ENCODE measurements at places on chromosomes 4 and X.

- no peak for DNase-seq
These were observed 31.2 kb upstream of the LARP1B start for GRCh38 chr4:128029907-128030306.

DNA sequence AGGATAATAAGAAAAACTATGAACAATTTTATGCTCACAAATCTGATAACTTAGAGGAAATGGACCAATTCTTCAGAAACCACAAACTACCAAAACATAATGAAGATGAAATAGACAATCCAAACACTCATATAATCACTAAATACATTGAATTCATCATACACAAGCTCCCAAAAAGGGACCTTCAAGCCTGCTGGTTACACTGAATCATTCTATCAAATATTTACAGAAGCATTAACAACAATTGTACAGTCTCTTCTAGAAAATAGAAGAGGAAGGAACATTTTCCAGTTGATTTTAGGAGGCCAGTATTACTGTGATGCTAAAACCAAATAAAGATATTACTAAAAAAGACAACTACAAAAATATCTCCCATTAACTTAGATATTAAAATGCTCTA is 88.3 kb downstream of the IL15 start:
- no peak for DNase-seq

GRCh38 chr4:140135529-140136088 is 18.4 kb downstream of the MAML3 start:
- DNase-seq = peak; percentile 62

DNA sequence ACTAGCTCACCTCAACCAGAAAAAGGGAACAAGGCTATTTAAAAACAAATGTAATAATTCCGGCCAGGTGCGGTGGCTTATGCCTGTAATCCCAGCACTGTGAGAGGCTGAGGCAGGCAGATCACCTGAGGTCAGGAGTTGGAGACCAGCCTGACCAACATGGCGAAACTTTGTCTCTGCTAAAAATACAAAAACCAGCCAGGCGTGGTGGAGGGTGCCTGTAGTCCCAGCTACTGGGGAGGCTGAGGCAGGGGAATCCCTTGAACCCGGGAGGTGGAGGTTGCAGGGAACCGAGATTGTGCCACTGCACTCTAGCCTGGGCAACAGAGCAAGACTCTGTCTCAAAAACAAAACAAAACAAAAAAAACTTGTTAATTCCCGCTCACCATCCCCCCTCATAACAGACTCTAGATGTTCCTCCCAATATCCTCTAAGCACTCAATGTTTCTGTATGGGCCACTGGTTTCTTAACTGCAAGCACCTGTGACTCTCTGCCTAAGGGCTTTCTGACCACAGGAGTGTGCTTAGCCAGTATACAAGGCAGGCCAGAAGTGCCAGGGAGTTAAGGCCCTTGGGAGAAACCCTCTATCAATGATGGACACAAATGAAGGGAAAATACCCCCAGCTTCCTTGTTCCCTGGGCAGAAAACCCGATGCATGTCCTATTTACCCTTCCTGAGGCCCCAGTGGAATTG is 21.0 kb upstream of the THOC2 start:
- DNase-seq = no peak

DNA sequence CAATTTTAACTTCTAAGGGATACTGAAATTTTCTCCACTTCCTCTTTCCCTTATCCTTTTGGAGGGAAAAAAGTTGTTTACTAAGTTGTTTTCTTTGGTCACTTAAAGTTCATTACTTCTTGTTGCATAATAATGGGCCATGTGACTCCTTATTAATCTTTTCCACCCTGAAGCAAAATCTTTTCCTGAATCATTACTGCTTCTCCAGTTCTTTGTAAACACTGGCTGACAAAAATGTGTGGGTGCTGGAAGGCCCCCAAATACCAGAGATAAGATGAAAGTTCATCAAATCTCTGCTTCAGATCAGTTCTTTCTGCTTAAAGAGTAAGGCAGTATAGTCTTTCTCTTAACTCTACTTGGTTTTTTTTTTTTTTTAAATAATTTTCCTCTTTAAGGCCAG is 108.9 kb upstream of the NHS start:
- no peak for DNase-seq

DNA sequence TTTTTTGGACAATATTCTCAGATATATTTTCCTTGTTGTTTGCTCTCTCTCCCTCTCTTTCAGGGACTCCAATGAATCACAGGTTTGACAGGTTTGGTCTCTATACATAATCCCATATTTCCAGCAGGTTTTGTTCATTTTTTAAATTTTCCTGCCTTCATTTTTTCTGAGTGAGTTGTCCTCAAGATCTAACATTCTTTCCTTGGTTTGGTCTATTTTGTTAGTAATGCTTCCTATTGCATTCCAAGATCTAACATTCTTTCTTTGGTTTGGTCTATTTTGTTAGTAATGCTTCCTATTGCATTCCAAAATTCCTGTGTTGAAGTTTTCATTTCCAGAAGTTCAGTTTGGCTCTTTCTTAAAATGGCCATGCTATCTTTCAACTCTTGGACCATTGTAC is 45.3 kb upstream of the ZMAT1 start:
- peak; percentile 20 for DNase-seq

DNA sequence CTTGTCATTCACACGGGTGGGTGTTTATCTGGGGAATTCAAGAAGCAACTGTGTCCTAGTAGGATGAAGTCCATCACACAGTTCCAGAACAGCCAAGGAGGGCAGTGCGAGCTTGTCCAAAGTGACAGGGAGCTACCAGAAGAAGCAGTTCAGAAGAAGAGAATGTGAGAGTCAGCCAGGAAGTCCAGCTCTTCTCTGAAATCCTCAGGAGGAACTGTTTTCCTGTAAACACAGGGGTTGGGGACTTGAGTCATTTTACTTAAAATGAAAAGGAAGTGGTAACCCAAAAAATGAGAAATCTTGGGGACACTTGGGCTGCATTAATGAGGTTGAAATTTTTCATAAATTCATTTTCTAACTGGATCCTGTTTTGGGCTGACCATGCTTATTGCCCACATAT is 8.2 kb upstream of the TLR10 start:
- no peak for DNase-seq

DNA sequence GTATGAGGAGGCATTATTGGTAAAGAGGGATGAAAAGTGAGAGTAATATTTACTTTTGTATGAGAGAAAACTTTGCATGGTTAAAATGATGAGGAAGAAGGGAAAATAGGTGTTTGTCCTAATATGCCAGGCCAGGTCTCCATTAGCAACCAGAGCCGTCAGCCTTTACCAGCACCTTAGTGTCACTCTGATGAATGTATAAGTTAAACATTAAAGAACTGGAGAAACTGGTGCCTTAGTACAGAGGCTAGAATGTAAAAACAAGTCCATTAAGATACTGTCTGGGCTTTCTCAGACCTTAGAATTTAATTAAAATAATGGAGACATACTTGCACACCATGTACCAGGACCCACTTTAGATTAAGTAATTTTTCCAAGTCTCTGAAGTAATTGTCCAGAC is 222.3 kb downstream of the FAM47A start:
- no peak for DNase-seq

GRCh38 chr4:544386-545105 is 31.5 kb downstream of the TMEM271 start:
- DNase-seq = no peak

DNA sequence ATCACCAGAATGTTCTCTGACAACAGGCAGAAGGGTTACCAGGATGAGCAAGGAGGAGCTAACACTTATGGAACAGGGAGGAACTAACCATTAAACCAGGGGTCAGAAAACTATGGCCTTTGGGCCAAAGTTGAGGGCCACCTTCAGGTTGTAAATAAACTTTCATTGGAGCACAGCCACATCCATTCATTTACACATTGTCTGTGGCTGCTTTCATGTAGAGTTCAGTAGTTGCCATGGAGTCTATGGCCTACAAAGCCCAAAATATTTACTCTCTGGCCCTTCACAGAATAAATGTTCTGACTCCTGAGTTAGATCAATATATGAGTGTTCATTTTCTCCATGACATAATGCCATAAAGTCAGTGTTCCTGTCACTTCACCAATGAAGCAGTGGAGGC is 13.2 kb upstream of the HCCS start:
- DNase-seq = no peak

- peak; percentile 72 for DNase-seq
These were observed 13.9 kb downstream of the TMEM165 start for GRCh38 chr4:55409468-55410171.

- DNase-seq = no peak
These were observed 6.3 kb upstream of the OTUD4 start for GRCh38 chr4:145186729-145187128.

DNA sequence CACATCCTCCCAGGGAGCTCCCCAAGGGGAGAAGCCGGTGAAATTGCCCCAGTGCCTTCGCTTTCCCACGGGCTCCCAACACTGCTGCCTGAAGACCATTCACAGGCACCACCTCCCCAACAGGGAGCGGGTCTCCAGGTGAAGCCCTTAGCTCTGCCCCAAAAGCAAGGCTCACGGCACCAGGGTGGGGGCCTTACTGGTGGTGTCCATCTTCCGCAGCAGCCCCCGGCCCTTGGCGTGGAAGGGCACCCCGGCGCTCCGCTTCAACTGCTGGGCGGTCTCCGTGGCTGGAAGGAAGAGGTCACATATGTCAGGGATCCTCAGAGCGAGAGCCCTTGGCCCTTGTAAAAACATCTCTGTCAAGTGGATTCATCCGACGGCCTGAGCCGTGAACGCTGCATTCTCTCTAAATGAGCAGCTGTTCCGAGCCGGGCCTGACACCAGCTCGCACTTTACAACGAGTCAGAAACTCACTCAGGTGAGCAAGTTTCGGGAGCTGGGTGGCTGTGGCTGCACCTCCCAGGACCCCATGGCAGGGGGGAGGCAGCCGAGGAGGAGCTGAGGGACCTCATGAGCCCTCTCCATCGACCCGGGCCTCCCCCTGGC is 20.9 kb downstream of the NELFA start:
- DNase-seq = no peak

GRCh38 chr4:31081366-31081765 is 361.2 kb downstream of the PCDH7 start:
- DNase-seq = peak; percentile 81

DNA sequence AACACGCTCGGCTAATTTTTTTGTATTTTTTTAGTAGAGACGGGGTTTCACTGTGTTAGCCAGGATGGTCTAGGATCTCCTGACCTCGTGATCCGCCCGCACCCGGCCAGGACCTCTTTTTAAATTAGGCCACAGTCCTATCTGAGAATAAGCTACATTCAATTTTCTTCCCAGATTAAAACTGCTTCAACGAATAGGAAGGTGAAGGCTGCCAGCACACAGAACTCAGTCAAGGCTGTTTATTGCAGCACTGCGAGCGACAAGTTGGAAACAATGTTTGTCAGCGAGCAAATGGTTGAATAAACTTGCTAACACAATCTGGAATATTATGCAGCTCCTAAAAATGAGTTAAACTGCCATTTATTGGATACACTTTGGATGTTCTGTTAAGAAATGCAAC is 1.9 kb downstream of the GRPEL1 start:
- no peak for DNase-seq

GRCh38 chrX:139639253-139639652 is 68.7 kb downstream of the MCF2 start:
- no peak for DNase-seq

- peak; percentile 5 for DNase-seq
These were observed 1527.3 kb downstream of the TECRL start for GRCh38 chr4:62881901-62882300.

DNA sequence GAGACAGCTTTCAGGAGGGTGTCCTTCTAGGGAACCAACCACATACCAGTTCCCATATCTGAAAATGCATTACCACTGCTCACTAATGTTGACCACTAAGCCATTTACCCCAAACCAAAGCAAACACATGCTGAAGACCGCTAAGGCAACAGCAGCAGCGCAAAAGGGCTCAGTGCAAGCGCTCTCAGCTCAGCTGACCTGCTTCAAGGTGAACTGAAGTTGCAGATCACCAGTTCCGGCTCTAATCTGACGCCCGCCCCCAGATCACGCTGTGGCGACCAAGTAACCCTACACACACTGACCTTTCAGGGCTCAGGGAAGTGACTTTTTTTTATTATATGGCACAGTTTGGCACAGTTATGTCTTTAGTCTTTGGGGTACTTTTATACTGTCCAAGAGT is 5.8 kb downstream of the MECP2 start:
- DNase-seq = no peak

GRCh38 chr4:72312032-72312650 is 256.9 kb downstream of the ADAMTS3 start:
- peak; percentile 92 for DNase-seq

DNA sequence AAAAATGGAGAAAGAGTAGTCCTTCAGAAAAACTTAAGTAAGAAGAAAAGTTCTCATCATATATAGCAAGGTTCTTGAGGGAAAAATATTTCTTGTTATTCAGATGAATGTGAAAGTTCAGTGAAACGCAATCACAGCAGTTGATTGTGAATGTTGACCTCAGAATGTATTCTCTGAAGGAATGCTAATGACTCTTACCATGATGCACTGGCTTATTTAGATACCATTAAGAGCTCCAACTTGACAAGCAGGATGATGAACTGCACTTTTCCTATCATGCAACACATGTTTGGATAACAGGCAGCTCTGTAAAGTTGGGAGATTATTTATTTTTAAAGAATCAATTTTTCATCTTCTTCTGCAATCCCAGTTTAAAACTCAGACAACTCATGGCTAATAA is 115.5 kb upstream of the MYOZ2 start:
- DNase-seq = peak; percentile 72

GRCh38 chr4:16186986-16187385 is 39.3 kb downstream of the TAPT1 start:
- no peak for DNase-seq

DNA sequence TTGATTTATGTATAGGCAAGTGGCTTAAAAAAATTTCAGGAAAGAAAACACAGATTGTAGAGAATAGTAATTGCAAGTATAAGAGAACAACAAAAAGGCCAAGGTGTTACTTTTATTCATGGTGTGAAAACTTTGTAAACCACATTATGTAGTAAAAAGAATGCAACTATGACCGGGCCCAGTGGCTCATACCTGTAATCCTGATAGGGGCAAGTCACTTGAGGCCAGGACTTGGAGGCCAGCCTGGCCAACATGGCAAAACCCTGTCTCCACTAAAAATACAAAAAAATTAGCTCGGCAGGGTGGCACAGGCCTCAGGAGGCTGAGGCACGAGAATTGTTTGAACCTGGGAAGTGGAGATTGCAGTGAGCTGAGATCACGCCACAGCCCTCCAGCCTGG is 131.7 kb downstream of the DCK start:
- DNase-seq = no peak
